ENCODE measurements at places on chromosomes 5 and 9.

- DNase-seq, result no peak
Measured at GRCh38 chr5:5460311-5460710, 37.8 kb downstream of the ICE1 start.

DNA sequence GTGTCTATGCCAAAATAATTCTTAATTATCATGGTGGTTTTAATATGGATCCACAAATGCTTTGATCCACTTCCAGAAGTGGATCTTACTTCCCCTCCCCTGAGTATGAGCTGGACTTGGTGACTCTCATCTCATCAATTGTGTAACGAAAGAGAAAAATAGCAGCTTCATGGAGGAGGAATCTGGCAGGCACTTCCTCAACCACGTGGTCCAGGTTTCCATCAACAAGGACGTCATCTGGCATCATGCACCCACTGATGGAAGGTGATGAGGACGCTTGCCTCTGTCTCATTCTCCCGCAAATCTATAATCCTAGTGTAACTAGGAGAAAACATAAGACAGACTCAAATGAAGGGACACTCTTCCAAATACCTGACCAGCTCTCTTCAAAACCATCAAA, 54.6 kb upstream of the S1PR3 start:
- no peak for DNase-seq

GRCh38 chr9:134607971-134608370, 33.6 kb upstream of the COL5A1 start:
- no peak for DNase-seq

GRCh38 chr9:92728831-92729734, 35.5 kb downstream of the BICD2 start:
- DNase-seq, result no peak

DNA sequence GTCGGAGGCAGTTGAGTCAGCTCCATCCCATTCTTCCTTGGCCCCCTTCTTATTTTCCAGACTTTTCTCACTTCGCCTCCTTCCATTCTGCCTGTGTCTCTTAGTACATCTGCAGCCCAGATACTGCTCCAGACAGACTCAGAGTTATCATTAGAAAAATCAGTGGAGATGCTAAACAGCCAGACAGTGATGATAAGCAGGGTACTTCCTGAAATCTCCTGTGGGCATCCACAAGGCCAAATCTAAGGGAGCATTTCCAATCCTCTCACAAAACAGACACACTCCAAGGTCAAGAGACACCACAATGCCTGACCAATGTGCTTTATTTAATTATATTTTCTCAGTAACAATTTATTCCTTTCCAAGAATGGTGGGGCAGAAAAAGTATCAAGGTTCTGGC, 14.5 kb upstream of the RLN1 start:
- no peak for DNase-seq

GRCh38 chr5:139696894-139697658, 48.9 kb downstream of the CXXC5 start:
- no peak for DNase-seq

- no peak for DNase-seq
Measured at GRCh38 chr5:13771011-13771571, 173.4 kb downstream of the DNAH5 start.

DNA sequence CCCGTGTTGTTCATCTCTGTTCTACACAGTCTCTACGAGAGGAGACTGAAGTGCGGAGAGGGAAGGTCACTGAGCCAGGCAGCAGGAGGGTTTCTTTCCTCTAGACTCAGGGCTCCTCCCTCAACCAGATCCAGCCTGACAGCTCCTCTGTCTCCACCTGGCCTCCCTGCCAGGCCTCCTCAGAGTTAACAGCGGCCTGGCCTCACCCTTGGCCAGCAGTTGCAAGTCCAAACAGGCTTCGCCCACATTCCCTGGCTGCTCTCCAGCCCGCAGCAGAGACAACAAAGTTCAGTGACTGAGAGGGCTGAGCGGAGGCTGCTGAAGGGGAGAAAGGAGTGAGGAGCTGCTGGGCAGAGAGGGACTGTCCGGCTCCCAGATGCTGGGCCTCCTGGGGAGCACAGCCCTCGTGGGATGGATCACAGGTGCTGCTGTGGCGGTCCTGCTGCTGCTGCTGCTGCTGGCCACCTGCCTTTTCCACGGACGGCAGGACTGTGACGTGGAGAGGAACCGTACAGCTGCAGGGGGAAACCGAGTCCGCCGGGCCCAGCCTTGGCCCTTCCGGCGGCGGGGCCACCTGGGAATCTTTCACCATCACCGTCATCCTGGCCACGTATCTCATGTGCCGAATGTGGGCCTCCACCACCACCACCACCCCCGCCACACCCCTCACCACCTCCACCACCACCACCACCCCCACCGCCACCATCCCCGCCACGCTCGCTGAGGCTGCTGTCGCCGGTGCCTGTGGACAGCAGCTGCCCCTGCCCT, at the start of gene HRCT1:
HRCT1 (plus strand) TSS at position 291 of the 768 bp plus-strand sequence; CDS start at position 377, 86 bp downstream.
- DNase-seq, result no peak

Measured in stimulated activated CD4-positive, alpha-beta T cell treated with anti-CD3 and anti-CD28 coated beads, Interleukin-2, amount 100 ng/mL, for 48 hours (primary cell).